ENCODE measurements at places on chromosomes 6 and 20.

DNA sequence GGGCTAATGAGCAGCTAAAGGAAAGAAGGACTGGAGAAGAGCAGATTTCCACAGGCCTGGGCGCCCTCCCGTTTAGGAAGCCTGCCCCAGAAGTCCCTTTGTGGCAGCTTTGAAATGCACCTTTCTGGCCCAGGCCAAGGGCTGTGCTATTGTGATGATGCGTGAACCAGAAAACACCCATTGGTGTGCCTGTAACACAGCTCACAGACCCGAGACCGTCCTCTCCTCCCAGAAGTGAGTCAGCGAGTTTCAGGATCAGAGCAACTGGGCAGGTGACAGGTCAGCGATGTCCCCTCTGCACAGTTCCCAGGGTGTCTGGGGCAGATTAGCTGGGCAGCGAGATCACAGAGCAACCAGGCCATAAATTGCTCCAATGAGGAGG, 71.9 kb upstream of the SULF2 start:
- DNase-seq: no peak

DNA sequence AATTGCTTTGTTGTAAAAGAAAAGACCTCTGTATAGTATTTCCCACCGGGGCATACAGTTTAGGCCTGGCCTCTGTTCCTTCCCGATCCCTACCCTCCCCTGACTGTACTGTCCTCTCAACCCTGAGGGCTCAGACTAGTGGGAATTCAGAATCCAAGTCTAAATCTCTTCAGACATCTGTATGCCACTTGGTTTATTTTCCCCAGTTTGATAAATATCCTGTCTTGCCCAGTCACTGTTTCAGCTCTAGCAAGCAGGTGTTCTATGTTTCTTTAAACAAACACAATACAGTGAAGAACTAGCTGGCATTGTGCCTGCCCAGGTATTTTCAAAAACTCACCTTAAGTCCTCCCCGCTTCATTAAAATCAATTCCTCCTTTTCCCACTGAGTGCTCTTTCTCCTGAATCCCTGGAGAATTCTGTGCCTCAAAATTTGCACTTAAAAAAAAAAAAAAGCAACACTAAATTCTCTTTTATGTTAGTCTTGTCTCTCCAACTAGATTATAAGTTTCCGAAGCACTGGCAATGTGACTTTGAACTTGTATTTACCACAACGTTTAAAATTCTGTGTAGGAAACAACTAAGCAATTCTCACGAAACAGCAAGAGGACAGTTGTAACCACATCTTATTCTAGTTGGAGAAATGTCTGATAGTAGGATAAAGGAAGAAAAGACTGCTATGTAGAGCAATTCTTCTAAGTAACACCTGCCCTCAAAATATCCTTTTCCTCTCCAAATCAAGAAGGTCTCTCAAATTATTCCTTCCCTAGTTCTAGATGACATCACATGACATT, 112.0 kb upstream of the CARMIL1 start:
- DNase-seq: no peak

DNA sequence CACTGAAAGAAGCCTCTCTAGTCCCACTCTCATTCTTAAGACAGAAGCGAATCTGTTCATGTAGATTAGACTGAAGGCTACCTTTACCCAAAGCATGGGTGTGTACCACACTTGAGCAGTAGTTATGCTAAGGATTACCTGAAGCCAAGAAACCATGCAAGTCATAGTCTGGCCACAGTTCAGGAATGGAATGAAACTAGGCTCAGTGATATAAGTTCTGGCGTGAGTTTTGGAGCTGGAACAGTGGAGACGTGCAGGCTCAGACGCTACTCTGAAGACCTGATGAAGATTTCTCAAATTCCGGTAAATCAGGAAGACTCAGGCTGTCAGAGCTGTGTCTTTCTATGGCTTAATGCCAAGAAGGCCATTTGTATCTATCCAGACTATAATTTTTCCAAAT, 219.9 kb downstream of the HDGFL1 start:
- DNase-seq: no peak

DNA sequence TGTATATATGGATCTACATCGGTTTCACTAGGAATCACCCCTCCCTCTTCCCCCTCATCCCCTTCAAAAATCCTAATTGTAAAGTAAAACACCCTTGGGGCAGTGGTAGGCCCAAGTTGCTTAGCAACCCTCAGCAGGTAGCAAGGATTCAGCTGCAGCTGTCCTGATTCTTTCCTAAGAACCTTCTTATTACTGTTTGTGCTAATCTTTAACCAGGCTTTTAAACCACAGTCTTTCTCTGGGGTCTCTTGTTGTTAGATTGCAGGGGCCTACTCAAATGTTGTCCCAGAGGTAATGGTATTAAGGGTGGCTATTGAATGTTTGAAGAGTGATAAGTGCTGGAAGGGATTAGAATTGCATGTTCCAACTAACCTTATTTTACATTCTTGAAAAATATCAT, 46.4 kb downstream of the PRL start:
- no peak for DNase-seq

DNA sequence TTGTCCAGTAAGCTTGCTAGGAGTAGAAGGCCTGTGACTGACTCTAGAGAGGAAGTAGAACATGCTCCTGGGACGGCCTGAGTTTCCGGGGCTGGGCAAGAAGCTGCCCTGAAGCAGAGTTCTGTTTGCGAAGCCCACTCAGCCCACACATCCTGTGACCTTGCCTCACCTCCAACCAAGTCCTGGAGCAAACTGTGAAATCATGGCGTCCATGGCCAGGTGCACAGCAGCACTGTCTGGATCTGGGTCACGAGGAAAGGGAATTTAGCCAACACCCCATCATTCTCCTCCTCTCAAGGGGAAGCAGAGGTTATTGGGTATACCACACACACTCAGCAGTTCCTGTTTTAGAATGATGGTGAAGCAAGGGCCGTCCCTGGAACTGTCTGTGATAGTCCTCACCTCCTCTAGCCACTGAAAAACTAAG, 87.5 kb downstream of the CRYBG1 start:
- no peak for DNase-seq

DNA sequence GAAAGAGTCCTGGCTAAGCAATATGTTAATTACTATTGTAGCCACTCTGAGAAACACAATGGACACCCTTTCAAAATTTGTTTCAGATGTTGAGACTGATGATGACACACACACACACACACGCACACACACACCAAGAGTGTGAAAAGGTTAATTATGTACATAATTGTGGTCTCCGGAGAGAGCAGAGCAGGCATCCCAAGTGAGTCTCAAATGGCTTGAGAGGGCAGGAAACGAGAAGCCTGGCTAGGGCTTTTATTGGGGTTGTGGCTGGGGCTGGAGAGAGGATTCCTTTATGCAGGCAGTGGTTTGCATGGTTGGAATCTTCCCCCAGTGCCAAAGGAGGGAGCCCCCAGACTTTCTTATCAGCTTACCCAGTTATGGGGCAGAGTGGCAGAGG, 38.2 kb upstream of the NKX2-4 start:
- DNase-seq: no peak

All from stimulated activated CD4-positive, alpha-beta T cell treated with anti-CD3 and anti-CD28 coated beads, TNF-alpha, amount 100 ng/mL, for 24 hours (primary cell).